Fibroblast of skin of right quadriceps (primary cell): ENCODE measurements at places on chromosomes 3 and 15.

DNA sequence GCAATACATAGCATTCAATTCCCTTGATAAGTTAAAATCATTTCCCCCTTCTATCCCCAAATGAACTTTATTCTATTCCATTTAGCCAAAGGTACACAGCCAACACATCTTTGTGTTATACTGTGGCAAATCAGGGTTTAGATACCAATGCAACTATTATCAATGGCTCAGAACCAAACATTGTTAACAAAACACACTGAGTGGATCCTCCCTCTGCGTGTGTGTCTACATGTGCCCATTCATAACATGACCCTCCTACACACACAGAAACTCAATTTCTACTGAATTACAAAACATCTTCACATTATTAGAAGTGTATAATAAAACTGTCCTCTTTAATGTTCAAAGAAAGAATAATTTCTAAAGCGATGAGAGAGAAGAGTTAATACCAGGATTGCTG, 1.3 kb downstream of the TTBK2 start:
- DNase-seq: no peak

DNA sequence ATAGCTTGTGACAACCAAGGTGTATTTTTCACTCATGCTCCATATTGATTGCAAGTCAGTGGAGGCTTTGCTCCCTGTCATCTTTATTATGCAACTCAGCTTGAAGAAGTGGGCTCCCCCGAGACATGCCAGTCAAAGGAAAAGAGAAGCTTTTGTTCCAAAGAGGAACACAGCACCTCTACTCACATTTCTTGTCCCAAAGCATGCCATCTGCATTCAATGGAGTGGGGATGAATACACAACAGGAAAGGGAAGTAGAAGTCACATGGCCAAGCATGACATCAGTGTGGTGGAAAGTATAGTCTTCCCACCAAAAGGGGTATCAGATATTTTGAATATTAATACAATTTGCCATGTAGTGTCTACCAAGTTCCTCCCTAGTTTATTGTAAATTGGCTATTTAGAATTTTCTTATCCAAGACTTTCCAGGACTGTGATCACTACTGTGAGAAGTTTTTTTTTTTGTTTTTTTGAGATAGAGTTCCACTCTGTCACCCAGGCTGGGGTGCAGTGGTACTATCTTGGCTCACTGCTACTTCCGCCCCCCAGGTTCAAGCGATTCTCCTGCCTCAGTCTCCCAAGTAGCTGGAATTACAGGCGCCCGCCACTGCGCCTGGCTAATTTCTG, 114.5 kb downstream of the GMPS start:
- no peak for DNase-seq

GRCh38 chr3:42796332-42796885, 7.9 kb downstream of the HIGD1A start:
- DNase-seq: no peak

DNA sequence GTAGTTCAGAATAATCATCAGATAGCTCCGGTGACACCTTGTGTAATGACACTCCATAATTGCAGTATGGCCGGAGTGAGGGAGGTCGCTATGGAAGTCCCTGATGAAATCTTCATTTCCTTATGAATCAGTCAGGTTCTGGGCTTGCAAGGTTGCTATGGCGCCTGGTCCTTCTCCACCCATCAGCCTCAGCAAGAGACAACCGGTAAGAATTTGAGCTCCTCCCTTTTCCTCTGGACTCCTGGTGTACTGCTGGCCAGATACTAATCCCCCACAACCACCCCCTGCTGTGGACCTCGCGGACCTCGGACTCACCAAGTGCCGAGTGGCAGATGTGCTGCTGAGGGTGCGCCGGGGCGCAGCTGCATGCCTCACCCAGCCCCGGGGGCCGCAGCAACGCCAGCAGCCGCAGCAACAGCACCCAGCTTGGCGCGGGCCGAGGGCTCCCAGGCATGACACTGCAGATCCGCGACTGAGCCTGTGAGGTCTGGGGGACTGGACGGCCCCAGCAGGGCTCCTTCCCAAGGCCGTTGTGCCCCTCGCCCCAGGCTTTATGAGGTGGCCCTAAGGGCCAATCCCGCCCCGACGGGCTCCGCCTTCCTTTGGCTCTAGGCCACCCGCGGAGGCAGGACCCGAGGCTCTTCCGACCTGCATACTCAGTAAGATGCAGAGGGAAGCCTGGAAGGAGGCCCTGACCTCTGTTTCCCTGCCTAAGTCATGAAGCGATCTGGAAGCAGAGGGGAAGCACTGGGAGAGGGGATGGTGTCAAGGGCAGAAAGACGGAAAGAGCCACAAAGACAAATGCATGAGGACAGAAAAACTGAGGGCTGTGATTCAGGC, at the start of gene TIMP4:
Gene TIMP4 (minus strand): TSS at position 526 of the 840 bp plus-strand sequence. CDS start 72 bp downstream, at position 454.
- peak; percentile 52 for DNase-seq

DNA sequence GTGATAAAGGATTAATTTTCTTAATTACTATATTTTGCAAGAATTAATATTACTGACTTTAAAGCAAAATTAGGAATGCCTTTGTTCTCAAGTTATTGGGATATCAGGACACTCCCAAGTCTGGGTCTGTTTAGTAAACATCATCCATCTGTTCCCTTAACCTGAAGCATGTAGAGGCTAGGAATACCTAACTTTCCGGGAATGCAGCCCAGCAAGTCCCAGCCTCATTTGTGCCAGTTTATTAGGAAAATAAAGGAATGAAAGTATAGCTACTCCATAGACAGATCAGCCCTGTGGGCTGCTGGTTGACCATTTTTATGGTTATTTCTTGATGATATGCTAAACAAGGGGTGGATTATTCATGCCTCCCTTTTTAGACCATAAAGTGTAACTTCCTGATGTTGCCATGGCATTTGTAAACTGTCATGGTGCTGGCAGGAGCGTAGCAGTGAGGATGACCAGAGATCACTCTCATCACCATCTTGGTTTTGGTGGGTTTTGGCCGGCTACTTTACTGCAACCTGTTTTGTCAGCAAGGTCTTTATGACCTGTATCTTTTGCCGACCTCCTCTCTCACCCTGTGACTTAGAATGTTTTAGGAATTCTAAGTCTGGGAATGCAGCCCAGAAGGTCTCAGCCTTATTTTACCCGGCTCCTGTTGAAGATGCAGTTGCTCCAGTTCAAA, 540.2 kb downstream of the NAALADL2 start:
- peak; percentile 14 for DNase-seq

- no peak for DNase-seq
Observed at GRCh38 chr15:34361278-34361677, 5.7 kb downstream of the LPCAT4 start.

DNA sequence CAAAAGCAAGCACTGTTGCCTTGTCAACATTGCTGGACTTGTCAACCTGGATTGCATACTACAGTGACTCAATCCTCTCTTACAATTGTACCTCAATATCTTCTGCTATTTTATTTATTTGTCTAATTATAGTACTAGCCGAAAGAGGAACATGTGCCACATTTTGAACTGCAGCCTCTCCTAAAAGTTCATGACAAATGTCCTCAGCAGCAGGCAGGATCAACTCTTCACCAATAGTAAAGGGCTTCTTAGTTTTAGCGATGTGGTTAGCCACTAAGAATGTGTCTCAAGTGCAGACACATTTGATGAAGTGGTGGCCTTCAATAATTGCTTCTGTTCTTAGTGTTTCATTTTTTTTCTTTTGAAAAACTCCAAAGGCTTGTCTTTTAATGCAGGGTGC, 13.2 kb downstream of the DOCK3 start:
- no peak for DNase-seq

- no peak for DNase-seq
Observed at GRCh38 chr3:34570916-34571705, 772.7 kb downstream of the PDCD6IP start.

DNA sequence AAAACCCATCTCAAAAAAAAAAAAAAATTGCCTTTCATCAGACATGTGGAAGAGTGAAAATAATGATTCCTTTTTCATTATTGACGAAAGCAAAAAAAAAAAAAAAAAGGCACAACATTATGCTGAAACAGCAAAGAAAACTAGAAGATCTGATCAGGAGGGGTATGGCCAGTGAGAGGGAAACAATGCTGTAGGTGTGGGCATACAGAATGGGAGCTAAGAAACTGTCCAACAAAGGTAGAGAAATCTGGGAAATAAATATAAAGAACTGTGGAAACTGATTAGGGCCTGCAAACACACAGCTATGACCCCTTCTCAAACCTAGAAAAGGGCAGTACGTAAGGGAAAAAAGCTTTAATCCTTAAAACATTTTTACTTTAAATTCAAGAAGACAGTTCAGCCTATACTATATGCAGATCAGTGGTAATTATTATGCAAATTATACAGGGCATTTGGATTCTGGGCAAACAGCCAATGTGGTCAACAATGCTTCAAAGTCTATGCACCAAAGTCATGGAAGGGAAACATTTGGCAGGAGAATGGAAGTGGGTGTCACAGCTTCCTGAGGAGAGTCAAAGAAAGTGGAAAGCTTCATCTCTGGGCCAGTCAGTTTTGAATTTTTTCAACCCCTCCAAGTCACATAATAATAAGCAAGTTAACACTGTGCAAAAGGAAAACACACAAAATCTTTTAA, 68.3 kb upstream of the SLC12A8 start:
- peak; percentile 84 for DNase-seq

DNA sequence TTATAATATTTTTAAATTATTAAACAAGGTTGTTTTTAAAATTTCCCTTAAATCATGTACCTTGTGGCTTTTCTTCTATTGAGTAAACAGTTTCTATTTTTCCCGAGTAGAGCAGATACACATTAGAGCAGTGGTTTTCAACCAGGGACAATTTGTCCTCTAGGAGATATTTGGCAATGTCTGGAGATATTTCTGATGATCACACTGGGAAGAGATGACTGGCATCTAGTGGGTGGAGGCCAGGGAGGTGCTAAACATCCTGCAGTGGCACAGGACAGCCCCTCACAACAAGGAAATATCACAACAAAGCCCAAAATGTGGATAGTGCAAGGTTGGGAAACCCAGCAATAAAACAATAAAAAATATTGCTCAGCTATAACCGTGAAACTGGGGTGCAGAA, 113.0 kb upstream of the PTPRG start:
- no peak for DNase-seq

DNA sequence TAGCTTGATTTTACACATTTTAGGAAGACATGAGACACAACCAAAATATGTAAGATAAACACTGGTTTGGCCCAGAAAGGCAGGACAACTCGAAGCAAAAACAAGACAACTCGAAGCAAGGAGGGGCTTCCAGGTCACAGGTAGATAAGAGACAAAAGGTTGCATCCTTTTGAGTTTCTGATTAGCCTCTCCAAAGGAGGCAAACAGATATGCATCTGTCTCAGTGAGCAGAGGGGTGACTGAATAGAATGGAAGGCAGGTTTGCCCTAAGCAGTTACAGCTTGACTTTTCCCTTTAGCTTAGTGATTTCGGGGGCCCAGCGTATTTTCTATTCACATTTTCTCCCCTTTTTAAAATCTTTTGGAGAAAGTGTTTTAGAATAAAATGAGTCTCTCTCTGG, 74.7 kb downstream of the GLDN start:
- DNase-seq: no peak

- no peak for DNase-seq
Observed at GRCh38 chr3:51982352-51982837, 940 bp upstream of the ACY1 start.

DNA sequence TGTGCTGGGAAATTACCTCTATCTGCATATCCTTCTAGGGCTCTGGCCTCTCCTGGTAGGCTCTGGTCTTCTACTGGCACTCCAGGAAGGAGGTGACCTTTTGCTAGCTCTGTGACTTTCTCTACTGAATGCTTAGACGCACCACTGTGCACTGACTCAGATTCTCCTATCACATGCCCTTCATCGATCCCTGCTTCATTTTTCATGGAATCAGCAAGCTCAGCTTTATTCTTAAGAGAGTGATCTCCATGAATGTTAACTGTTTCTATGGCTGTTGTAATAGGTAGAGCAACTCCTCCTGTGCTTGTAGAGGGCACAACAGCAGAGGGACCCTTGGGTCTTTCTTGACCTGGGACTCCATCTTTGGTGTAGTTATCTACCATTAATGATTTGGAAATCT, 106.6 kb downstream of the MAP4 start:
- DNase-seq: no peak

- DNase-seq: no peak
Observed at GRCh38 chr3:154085799-154086198, 35.4 kb upstream of the ARHGEF26 start.

DNA sequence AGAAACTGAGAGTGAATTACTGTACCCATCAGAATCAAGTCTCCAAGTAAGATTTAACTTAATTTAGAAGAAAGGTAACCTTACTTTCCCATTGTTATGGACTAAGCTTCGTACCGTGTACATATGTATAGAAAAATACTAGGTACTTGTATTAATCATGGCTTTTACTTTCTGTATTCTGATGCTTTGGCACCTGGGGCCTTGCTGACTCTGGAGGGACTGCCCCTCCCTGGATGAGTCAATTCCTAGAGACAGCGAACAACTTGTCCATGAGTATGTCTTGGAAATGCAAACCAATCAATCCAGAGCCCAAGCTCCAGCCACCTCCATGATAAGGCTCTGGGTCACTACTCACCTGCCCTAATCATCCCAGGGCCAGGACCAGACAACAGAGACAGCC, 50.0 kb upstream of the DGKG start:
- DNase-seq: no peak

DNA sequence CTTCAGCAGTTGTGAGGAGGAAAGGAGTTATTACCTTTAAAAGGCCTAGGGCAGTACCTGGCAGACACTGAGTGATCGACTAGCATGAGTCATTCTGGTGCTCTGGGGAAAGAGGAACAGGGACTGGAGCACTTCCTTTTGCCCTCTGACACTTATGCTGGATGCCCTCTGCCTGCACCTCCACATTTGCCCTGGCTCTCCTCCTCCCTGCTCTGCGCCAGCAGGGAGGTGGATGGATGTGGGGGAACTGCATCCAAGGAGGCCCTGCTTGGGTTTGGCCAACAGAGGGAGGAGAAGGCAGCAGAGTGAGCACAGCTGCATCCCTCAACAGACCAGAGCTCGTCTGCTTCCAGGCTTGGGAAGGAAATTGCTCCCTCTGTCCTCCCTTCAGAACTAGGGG, 75.0 kb downstream of the SEMA5B start:
- no peak for DNase-seq

- no peak for DNase-seq
Observed at GRCh38 chr3:69326855-69327300, 59.0 kb downstream of the FRMD4B start.

DNA sequence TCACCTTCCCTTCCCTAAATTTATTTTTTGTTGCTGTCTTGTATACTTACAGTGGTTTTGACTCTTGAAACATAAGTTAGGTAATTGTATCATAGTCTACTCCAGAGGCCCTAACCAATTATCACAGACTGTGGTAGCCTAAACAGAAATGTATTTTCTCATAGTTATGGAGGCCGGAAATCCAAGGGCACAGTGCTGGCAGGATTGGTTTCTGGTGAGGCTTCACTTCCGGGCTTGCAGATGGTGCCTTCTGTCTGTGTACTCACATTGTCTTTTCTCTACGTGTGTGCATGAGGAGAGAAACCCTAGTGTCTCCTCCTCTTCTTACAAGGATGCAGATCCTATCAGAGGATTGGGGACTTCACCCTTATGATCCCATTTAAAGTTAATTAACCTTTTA, 290.2 kb upstream of the KCNMB2 start:
- DNase-seq: no peak

DNA sequence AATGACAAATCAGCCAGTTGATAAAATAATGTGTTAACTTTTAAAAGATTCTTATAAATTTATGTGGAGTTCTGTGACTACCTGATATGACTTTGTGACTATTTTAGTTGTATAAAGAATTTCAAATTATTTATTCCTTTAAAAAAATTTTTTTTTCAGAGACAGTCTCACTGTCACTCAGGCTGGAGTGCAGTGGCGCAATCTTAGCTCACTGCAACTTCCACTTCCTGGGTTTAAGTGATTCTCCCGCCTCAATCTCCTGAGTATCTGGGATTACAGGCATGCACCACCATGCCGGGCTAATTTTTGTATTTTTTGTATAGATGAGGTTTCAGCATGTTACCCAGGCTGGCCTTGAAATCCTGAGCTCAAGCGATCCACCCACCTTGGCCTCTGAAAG, 48.5 kb downstream of the MBNL1 start:
- no peak for DNase-seq
